Testis (tissue), 5 donors: ENCODE measurements at places on chromosomes 1 and 21. TPM values are rescaled to one million over a fixed set of nuclear protein-coding genes. Genes with fewer than 3 reads are reported as not detected.

The NCDN gene
- polyA plus RNA-seq: 27.3 TPM

The NTNG1 gene
- polyA plus RNA-seq: 2.3 TPM

The ZC3H12A gene
- 6.3 TPM for polyA plus RNA-seq

The S1PR1 gene
- polyA plus RNA-seq: 9.3 TPM

GRCh38 chr1:27872059-27872801 is at the start of gene THEMIS2:
TSS of gene THEMIS2 (plus strand) at chr1:27872544. CDS start at chr1:27872572, 28 bp downstream.
- DNase-seq: peak; percentile 86
- no peaks in the 10 kb centered on the region for H3K27me3 ChIP-seq
- peak within 1 kb of the TSS; percentile 80 for H3K27ac ChIP-seq
- H3K4me1 ChIP-seq: peaks cover 24% of the 10 kb centered on the region
- peak within 1 kb of the TSS; percentile 61 for H3K4me3 ChIP-seq

DNA sequence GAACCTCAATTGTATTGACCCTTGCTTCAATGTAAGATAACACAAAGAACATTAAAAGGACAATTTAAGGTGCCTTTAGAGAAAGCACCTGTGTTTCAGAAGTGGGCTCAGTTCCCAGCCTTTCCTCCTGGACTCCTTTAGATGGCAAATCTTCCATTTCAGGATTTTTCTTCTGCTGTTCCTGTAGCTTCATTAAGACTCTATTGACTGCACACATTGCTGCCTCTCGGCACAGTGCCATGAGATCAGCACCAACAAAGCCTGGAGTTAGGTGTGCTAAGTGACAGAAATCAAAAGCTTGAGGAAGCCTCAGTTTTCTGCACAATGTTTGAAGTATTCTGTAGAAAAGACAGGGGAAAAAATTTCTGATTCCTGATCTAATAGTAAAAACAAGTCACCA is 40.6 kb downstream of the NVL start:
- H3K27ac ChIP-seq: no peak overlapping the region
- no peaks in the 10 kb centered on the region for H3K4me1 ChIP-seq
- H3K4me3 ChIP-seq: no peak overlapping the region
- no peaks in the 10 kb centered on the region for H3K36me3 ChIP-seq

DNA sequence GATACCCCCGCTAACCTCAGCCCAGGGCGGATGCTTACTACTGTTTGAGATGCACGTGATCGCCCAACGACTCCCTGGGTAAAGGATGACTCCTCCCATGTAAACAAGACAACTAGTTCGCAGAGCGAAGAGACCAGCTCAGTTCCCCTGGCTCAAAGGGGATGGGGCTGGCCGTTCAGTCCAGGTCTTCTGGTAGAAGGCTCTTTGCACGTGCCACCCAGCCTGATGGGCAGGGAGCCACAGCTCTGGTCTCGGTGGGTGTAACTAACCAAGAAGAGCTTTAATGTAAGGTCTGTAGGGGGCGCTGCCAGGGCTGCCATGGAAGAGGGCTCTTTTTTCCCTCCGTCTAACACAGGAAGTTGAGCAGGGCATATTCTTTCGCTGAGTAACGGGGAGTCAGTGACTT is 49.4 kb upstream of the PARP1 start:
- H3K4me3 ChIP-seq: no peak overlapping the region
- no peaks in the 10 kb centered on the region for H3K36me3 ChIP-seq
- no peak for DNase-seq

DNA sequence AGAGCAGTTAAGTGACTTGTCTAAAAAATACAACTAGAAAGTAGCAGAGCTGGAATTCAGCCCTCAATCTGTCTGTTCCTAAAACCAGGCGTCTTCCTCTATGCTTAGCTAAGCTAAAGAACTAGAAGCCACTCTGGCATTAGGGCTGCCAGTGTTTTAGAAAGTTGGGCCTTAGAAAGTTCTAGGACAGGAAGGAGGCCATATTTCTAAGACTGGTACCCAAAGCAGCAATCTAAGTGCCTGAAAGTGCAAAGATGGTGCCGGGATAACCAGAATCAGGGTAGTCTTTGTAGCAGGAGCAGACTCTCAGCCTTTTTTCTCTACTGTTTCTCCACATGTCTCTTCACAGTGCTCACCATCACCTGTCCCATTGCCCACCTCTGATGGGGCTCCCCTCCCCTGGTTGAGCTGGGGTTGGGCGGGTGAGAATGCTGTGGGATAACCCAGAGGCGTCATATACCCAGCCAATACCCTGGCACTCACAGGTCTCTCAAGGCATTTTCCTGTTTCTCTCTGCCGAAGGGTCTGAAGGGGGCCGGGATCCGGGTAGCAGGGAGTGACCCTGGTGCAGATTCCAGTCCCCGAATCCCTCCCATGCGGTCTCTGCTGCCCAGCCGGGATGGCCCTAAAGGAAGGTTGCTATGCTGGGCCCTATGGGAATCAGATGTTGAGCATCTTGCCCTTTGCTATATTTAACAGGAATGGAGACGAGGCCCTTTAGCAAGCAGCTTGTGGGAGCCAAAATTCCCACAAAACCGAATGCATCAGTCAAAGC is 1.1 kb upstream of the RCSD1 start:
- peaks cover 5% of the 10 kb centered on the region for H3K4me1 ChIP-seq
- H3K27me3 ChIP-seq: no peaks in the 10 kb centered on the region
- H3K27ac ChIP-seq: no peak overlapping the region
- DNase-seq: no peak
- H3K36me3 ChIP-seq: no peaks in the 10 kb centered on the region

DNA sequence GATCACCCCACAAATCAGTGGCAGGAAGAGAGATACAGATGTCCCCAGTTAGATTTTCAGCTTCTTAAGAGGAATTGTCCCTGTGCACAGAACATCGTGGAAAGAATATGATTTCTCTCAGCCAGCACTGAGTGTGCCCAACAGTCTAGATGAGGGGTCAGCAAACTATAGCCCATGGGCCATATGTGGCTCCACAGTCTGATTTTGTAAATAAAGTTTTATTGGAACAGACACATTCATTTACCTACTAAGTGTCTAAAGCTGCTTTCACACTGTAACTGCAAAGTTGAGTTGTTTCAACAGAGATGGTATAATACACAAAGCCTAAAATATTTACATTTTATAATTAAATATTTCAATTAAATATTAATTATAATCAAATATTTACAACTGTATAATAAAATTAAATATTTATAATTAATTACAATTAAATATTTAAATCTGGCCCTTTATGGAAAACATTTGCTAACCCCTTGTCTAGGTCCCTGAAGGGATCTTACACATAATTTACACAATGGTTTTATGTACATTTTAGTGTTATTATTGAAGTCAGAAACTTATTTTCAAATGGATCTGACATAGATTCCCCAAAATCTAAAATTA is 407.6 kb downstream of the PTPRU start:
- H3K4me1 ChIP-seq: no peaks in the 10 kb centered on the region
- no peak for DNase-seq
- H3K36me3 ChIP-seq: no peaks in the 10 kb centered on the region

GRCh38 chr21:37220433-37220980 is 46.6 kb downstream of the VPS26C start:
- no peaks in the 10 kb centered on the region for H3K36me3 ChIP-seq
- peak overlapping the region; percentile 74 for H3K4me3 ChIP-seq
- H3K4me1 ChIP-seq: peaks cover 4% of the 10 kb centered on the region
- H3K27ac ChIP-seq: peak overlapping the region; percentile 70

DNA sequence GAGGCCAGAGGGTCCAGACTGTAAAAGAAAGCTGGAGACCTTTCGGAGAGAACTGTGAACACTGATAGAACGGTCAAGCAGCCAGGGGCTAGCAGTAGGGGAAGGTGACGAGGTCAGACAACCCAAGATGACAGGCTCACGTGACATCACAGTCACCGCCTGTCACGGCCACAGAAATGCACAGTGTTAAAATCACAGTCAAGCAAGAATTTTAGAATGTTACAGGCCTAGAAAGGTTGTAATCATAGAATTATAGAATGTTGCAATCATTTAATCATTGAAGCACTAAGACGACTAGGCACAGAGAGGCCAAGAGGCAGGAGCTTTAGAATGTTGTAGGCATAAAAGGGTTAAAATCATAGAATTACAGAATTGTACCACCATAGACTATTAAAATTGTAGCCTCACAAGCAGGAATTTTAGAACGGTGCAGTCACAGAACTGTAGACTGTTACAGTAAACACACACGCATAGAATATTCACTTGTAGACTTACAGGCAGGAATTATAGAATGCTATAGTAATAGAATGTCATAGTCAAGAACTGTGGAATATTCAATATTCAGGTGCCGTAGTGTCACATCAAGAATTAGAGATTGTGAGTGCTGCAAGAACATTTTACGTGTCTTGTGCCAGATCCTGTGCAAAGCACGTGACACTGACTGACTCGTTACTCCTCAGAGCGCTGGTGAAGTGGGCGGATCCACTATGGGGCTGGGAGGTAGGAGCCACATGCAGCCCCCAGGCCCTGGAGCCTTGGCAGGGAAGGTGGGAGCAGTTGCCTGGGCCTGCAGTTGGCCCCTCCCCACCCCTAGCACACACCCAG is 118.1 kb downstream of the EPHB2 start:
- H3K27ac ChIP-seq: no peak overlapping the region
- peak; percentile 71 for DNase-seq
- H3K36me3 ChIP-seq: no peaks in the 10 kb centered on the region
- H3K27me3 ChIP-seq: no peaks in the 10 kb centered on the region

- H3K4me3 ChIP-seq: no peak overlapping the region
- H3K4me1 ChIP-seq: peaks cover 21% of the 10 kb centered on the region
- H3K27me3 ChIP-seq: no peaks in the 10 kb centered on the region
- H3K36me3 ChIP-seq: no peaks in the 10 kb centered on the region
- peak overlapping the region; percentile 10 for H3K27ac ChIP-seq
These were observed 24.8 kb downstream of the GNG4 start for GRCh38 chr1:235624721-235625333.

DNA sequence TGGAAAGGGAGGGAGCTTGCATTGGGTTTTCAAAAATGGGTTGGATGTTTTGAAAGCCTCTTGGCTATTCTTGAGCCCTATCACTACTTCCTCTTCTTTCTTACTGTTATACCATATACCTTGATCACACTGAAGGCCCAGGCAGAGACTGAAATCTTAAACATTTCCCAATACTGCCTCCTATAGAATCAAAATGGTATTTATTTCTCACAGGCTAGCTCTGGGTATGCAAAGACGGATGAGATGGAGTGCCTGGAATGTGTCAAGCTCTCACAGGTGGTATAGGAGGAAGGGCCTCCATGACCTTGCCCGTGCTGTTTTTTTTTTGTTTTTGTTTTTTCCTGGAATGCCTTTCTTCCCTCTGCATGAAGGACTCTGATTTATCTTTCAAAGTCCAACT is 268.4 kb upstream of the USP24 start:
- no peak for DNase-seq
- no peaks in the 10 kb centered on the region for H3K27me3 ChIP-seq
- no peak overlapping the region for H3K4me3 ChIP-seq
- H3K4me1 ChIP-seq: no peaks in the 10 kb centered on the region
- no peak overlapping the region for H3K27ac ChIP-seq

DNA sequence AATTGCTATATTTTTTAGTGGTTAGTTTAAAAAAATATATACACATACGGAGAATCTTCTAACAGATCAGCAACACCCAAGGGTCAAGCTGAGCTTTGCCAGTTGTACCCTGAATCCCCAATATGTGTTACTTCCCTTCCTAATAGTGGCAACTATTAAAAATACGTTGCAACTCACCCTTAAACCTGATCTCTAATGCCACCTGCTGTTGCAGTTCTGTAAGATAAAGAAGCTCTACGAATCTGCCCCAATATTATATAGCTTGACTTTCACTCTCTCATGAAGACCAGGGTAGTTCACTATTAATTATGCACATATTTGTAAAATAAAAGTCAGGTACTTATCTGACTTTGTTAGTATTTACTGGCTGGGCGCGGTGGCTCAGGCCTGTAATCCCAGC is 58.4 kb downstream of the ASH1L start:
- no peaks in the 10 kb centered on the region for H3K36me3 ChIP-seq
- DNase-seq: no peak
- no peak overlapping the region for H3K4me3 ChIP-seq

GRCh38 chr1:201154389-201155165 is at the start of gene TMEM9:
TSS of gene TMEM9 (minus strand) at chr1:201154474. CDS start at chr1:201153923, 551 bp downstream.
- H3K36me3 ChIP-seq: no peaks in the 10 kb centered on the region
- H3K27me3 ChIP-seq: no peaks in the 10 kb centered on the region
- H3K4me1 ChIP-seq: peaks cover 16% of the 10 kb centered on the region
- peak within 1 kb of the TSS; percentile 91 for H3K4me3 ChIP-seq

DNA sequence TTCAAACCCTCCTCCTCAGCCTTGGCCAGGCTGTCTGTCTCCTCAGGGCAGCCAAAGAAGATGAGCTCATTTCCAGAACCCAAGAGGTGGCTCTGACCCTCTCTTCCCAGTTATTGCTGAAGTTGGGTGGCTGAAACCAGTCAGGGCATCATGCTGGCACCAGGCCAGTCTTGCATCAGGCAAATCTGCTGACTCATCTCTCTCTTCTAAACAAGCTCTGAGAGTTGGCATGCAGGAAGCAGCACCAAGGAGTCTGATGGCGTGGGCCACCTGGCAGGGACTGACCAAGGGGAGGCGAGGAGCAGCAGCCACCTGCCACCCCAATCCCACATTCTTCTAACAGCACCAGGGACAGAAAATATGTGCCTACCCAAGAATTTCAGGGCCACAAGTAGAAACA is 104.8 kb upstream of the ATP1A1 start:
- H3K36me3 ChIP-seq: no peaks in the 10 kb centered on the region
- peak; percentile 71 for DNase-seq
- no peaks in the 10 kb centered on the region for H3K27me3 ChIP-seq
- no peak overlapping the region for H3K4me3 ChIP-seq

GRCh38 chr1:109370712-109371340 is 26.9 kb downstream of the SORT1 start:
- DNase-seq: no peak
- no peaks in the 10 kb centered on the region for H3K36me3 ChIP-seq
- H3K4me3 ChIP-seq: no peak overlapping the region

DNA sequence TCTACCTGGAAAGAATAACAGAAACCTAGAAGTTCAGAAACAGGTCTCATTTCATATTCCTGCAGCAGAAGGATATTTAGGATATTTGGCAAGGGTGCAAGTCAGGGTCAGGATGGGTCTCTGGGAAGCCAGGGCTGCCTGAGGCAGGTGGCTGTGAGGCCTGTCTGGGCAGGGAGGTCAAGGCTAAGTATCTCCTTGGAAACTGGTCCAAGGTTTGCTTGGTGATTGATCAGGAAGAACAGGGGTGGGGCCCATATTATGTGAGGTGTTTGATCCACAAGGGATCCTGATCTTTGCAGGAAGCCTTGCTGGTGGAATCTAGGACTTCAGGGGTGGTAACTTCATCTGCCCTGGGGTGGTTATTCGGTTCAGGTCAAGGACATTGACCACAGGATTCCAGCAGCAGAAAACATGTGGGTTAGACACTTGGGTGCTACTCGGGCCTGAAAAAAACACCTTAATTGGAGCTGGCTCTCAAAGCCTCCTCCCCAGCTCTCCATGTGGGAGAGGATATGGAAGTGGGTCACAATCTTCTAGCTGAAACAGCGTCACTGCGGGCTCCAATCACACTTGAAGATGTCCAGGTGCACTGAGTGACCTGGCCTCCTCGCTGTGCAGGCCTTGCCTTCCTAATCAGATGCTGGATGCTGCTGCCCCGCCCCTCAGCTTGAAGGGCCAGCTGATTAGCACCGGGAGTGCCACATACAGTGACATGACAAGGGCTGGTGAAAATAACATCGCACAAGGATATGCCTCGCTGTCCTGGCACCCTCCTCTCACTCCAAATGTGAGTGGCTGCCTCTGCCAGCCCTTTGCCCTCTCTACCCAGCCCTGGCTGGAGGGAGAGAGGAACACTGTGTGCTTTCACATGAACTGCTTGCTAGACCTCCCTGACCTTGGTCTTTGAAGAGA is 8.7 kb downstream of the CTNNBIP1 start:
- no peaks in the 10 kb centered on the region for H3K27me3 ChIP-seq
- peaks cover 32% of the 10 kb centered on the region for H3K4me1 ChIP-seq
